ENCODE measurements at places on chromosomes 12 and 14.
A peak's percentile ranks its signal among the peaks of the same experiment; 100 is the strongest.

DNA sequence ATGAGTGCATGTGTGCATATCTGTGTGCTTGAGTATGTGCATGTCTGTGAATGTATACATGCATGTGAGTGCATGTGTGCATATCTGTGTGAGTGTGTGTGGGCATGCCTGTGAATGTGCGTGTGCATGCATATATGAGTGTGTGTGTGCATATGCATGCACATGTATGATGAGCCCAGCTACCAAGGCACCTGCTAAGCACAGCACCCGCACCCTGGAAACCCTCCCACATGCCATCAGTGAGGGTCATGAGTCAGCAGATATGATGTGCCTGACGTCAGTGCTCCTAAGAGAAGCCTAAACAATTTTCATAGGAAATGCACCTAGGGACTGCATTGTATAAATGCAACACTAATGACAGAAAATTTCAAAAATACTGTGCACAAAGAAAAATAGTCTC, 151.1 kb downstream of the KIF26A start:
- H3K27ac ChIP-seq = no peak overlapping the region
- H3K27me3 ChIP-seq = no peaks in the 10 kb centered on the region
- no peak overlapping the region for H3K4me3 ChIP-seq
- no peaks in the 10 kb centered on the region for H3K36me3 ChIP-seq
- DNase-seq = no peak

- no peaks in the 10 kb centered on the region for H3K4me1 ChIP-seq
- peak; percentile 75 for DNase-seq
- peaks cover 100% of the 10 kb centered on the region for H3K27me3 ChIP-seq
- H3K27ac ChIP-seq = no peak overlapping the region
- H3K4me3 ChIP-seq = no peak overlapping the region
Observed at GRCh38 chr12:113464852-113465719, 6.6 kb downstream of the LHX5 start.

GRCh38 chr12:40063414-40063813, 42.5 kb downstream of the SLC2A13 start:
- H3K36me3 ChIP-seq = no peaks in the 10 kb centered on the region
- no peak overlapping the region for H3K27ac ChIP-seq
- DNase-seq = no peak
- H3K4me1 ChIP-seq = no peaks in the 10 kb centered on the region
- no peaks in the 10 kb centered on the region for H3K27me3 ChIP-seq
- H3K4me3 ChIP-seq = no peak overlapping the region

DNA sequence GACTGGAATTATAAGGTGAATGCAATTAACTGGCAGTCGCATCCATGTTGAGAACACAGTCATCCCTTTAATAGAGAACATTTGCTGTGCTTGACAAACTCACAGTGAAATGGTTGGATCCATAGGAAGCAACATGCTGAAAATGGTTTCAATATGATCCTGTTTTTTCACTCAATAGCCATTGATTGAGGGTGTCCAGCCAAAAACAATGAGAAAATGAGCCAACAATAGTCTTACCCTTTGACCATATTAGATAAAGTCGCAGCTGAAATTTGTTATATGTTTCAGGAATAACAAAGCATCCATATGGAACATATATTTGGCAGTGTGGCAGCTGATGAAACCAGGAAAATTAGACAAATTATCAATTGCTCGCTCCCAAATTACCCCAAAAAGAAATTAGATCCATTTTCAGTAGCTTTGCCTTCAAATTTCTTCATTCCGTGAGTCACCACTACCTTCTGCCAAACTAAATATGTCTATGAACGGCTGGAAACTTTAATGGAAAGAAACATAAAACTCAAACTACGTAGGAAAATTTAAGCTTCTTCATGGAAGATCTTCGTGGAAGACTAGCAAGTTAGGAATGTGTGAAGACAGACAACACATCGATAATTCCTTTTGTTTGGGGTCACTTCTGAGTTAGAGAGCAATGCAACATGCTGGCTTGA, 17.4 kb downstream of the IGF1 start:
- H3K4me1 ChIP-seq = peaks cover 14% of the 10 kb centered on the region
- no peaks in the 10 kb centered on the region for H3K27me3 ChIP-seq
- DNase-seq = no peak
- no peak overlapping the region for H3K4me3 ChIP-seq
- no peaks in the 10 kb centered on the region for H3K36me3 ChIP-seq

DNA sequence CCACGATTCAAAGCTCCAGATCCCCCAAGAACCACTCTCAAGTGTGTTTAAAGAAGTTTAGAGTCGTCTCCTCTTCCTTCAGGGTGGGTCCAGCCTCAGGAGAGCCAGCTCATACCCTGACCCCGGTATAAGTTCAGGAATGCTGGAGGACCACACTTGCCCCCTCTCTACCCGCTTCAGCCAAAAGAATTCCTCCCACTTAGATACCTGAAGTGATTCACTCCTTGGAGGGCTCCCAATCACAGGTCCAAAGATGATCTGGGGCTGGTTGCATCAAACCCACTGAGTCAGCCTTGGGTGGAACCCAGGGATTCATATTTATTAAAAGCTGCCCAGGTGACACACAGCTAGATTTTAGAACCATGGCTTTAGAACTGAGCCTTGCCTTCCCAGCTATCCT, 133.5 kb upstream of the PARP11 start:
- H3K4me1 ChIP-seq = no peaks in the 10 kb centered on the region
- no peaks in the 10 kb centered on the region for H3K36me3 ChIP-seq
- no peak overlapping the region for H3K27ac ChIP-seq
- peak; percentile 20 for DNase-seq

DNA sequence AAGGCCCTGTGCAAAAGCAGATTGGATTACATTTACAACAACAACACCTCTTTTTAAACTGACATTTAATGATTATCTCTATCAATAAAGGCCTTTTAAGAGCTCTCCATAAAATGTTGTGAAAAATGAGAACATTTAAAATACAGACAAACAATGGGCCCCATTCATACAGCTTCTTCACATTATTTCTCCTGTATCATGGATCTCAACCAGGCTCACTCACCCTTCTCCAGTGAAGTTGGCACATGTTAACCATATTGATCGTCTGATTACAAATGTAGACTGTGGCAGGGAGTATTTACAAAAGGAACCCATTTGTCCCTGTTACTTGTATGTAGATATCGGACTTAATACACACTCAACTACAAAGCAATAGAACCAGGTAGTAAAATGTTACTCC, 220.2 kb upstream of the BTG1 start:
- peaks cover 5% of the 10 kb centered on the region for H3K27me3 ChIP-seq
- DNase-seq = no peak
- H3K36me3 ChIP-seq = no peaks in the 10 kb centered on the region
- no peak overlapping the region for H3K4me3 ChIP-seq
- H3K4me1 ChIP-seq = peaks cover 3% of the 10 kb centered on the region
- no peak overlapping the region for H3K27ac ChIP-seq

- no peaks in the 10 kb centered on the region for H3K36me3 ChIP-seq
- DNase-seq = no peak
- no peak overlapping the region for H3K4me3 ChIP-seq
- H3K27me3 ChIP-seq = no peaks in the 10 kb centered on the region
Observed at GRCh38 chr14:74504874-74505720, 11.5 kb downstream of the ISCA2 start.

DNA sequence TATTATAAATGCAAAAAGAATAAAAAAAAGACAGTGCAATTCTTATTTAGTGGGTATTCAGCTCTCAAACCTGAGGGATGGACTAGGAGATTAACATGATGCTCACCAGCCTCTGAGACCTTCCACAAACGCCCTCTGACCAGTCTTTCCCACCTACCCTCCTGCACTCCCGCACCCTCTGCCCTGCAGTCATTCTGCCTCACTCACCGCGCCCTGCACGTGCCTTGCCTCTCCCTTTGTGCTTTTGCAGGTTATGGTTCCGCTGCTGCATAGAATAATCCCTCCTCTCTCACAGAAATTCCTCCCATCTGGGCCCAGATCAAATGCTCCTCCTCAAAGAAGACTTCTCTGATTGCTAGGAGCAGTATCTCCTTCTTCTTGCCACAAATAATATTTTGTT, 28.5 kb upstream of the TMCC3 start:
- H3K36me3 ChIP-seq = no peaks in the 10 kb centered on the region
- H3K4me1 ChIP-seq = no peaks in the 10 kb centered on the region
- no peaks in the 10 kb centered on the region for H3K27me3 ChIP-seq
- H3K4me3 ChIP-seq = no peak overlapping the region
- no peak overlapping the region for H3K27ac ChIP-seq

DNA sequence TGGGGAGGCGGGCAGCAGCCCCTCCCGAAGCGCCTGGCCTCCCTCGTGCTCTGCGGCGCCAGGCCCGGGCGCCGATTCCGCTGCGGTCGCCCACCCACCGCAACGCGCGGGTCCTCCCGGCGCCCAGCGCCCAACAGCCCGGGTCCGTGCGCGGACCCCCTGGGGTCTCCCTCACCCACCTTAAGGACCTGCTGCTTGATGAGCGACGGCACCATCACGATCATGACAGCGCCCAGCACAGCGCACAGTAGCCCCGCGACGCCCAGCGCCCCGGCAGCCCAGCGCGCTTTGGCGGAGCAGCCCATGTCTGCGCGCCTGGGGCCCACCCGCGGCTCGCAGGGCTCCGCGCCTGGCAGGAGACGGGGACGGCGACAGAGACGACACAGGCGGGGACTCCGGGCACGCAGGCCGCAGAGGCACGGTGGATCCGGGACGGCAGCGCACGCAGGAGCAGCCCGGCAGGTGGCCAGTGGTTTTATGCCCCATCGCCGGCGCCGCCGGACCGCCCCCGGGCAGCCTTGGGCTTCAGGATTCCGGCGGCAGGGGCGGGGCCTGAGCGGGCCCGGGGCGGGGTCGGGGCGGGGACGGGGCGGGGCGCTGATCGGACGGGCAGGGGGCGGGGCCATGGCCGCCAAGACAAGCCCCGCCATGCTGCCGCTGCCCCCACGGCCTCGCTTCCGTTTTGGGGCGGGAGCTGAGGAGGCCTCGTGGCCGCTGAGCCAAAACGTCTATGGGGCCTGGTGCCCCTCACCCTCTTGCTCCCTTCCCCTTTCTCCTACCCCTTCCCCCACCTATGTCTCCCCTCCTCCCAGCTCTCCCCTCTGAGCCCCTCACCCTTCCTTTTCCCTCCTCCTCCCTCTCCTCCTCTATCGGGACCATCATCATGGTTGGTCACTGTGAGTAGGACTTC, at the start of gene SCARB1:
TSS of gene SCARB1 (minus strand) at position 449 of the 910 bp plus-strand sequence. CDS start at position 305, 144 bp downstream.
- peak within 1 kb of the TSS; percentile 84 for H3K4me3 ChIP-seq
- H3K4me1 ChIP-seq = no peaks in the 10 kb centered on the region

DNA sequence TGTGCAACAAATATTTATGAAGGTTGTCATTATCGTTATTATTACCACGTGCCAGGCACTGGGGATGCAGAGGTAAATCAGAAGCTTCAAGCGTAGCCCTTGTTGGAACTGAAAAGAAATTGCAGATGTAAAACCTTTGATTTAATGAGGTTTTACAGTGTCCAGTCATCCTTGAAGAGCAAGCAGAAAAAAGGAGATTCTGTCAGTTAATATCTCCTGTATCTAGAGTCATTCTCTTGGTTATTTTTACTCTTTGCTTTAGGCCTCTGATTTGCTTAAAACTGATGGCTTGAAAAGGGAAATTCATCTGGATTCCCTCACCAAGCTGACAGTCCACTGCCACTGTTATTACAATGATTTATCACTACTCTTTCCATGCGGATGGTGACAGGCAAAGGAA, 179.3 kb downstream of the GALC start:
- H3K36me3 ChIP-seq = no peaks in the 10 kb centered on the region
- no peak overlapping the region for H3K27ac ChIP-seq
- no peak for DNase-seq

DNA sequence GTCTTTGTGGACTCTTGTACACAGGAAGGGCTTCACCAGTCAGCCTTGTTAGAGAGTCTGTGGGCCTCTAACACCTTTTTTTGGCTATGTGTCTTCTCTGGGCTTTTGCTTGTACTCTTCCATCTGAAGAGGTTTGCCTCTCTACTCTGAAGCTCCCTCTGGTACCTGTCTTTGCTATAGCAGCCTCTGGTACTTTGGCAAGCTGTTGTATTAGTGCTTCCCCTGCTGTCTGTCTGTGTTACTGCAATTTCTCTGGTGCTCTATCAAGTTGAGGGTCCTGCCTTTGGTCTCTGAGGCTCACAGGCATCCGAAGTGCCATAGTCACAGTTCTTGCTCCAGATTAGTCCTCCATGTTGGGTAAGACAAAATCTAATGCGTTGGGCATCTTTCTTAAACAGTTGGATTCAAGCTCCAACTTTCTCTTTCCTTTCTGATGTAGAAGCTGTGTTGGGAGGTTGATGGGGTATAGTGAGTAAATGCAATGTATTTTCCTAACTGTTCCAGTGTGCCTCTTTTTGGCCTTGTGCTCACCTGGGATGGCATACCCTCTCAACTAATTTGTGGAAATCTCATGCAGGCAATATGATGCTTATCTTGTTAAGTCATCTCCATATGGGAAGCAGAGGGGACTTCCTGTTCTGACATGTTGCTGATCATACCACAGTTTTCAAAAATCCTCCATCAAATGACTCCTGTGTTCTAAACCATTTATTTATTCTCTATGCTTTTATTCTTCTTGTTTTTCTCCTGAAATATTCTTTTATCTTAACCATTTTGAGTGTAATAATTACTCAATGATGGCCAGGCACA, 88.8 kb downstream of the ATF7IP start:
- H3K4me3 ChIP-seq = no peak overlapping the region
- DNase-seq = peak; percentile 90
- no peak overlapping the region for H3K27ac ChIP-seq
- H3K36me3 ChIP-seq = peaks cover 72% of the 10 kb centered on the region
- no peaks in the 10 kb centered on the region for H3K4me1 ChIP-seq
